ENCODE measurements at places on chromosomes 3 and 15.
A peak's percentile ranks its signal among the peaks of the same experiment; 100 is the strongest.

DNA sequence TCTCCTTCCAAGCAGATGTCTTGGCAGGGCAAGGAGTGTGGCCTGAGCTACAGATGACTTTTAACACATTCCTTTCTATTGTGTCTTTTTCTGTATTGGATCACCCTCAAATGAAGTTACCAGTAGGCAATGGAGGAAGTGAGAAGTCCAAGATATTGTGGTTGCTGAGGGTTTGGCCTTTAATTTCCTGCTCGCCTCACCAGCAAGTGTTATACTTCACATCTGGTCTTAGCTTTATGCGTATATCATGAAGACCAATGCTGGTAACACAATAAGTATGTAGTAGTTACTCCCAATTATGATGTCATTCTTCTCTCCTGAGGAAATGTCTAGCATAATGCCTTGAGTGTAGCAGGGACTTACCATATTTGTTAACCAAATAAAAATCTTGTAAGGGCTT, 179.9 kb downstream of the ZIC1 start:
- DNase-seq: no peak

GRCh38 chr15:58214591-58215340, 76.6 kb downstream of the AQP9 start:
- DNase-seq: no peak

DNA sequence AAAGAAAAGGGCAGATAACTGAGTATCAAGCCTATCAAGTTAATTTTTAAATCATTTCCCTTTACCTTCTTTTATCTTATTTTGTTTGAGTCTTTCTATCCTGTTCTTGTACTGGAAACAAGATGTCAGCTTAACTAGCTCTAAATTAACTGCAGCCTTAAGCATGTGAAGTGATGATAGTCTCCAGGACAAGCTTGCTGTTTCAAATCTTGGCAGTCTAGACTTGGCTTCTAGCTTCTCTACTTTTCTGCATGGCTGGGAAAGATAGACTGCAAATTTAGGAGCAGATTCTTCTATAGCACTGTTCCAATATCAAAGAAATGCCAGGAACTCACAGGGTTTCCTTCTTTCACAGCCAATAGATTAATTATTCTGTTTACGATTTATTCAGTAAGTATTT, 1034.4 kb downstream of the TUSC7 start:
- no peak for DNase-seq

DNA sequence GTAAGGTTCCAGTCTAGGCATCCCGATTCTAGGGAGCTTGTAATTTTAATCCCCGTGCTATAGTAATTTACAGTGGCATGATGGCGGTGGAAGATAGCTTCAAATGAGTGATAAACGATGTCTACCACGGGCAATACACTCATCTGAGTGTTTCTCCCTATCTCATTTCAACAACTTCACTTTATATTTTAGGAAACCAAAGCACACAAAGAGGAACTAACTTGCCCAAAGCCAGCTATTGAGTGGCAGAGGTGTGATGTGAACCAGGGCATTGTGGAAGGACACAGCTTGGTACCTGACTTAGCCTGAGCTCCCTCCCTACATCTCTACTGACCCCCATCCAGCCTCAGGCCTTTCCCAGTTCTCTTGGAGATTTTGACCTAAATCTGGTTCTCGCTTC, 16.9 kb upstream of the FILIP1L start:
- no peak for DNase-seq

- DNase-seq: no peak
Observed at GRCh38 chr15:100601617-100602063, 344 bp downstream of the LINS1 start.

DNA sequence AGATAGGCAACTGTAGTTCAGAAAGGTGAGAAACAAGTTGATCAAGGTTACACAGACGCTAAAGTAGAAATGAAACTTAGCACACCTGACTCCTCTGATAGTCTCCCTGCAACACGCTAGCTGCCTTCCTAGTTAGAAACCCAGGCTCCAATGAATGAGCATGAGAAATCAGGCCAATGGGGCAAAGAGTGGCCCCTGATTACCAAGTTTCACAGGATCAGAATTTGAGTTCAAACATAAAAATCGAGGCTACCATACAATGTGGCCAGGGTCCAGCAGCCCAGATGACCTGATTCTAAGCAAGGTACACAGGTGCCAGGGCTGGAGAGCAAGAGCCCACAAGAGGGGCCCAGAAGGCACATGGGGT, 7.7 kb downstream of the PLD1 start:
- DNase-seq: no peak

DNA sequence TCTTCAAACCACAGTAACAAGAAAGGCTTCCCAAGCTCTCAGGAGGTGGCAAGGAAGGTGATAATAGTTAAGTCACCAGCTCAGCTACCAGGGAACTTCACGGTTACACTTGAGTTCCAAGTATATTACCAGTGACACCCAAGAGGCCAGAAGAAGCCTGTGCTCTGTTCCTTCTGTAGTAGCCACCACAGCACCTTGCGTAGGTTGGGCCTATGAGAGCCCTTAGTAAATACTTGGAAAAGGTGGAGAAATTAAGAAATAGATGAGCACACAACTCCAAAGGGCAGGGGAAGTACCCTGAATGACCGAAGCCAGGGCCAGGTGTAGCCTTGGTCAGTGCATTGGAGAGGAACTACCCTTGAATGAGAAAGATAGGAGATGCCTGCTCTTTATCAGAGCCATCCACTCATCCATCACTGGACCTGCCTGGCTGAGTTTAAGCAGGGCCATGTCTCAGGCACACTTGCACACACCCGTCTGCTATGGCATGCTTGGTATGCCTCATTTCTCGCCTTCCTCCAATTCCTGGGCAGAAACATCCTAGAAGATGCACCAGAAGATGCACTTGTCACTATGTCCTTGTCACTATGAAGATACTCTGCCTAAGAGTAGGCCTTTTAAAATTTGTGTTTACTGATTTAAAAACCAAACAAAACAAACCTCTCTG, 32.6 kb upstream of the NDUFB4 start:
- no peak for DNase-seq

- peak; percentile 73 for DNase-seq
Observed at GRCh38 chr3:187714404-187714979, 12.1 kb upstream of the RTP2 start.

DNA sequence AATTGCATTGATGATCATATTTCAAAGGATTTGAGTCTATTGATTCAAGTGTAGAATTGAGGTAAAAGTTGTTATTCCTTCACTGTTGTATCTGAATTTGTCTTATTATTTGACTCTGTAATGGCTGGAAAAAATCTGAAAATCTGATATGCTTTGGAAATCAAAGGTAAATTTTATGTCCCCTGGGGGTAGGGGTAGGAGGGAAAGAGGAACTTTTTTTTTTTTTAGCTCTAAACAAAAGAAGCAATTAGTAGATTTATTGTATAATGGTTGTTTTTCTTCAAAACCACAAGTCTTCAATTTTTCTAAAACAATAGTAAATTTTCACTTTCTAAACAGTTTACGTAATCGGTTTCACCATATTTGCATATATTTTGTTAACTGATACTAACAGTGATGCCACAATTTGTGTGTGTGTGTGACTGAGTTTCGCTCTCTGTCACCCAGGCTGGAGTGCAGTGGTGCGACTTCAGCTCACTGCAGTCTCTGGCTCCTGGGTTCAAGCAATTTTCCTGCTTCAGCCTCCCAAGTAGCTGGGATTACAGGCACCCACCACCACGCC, 91.7 kb upstream of the GOLGA6L4 start:
- DNase-seq: no peak

GRCh38 chr3:154536751-154537150, 106.8 kb upstream of the GPR149 start:
- no peak for DNase-seq

DNA sequence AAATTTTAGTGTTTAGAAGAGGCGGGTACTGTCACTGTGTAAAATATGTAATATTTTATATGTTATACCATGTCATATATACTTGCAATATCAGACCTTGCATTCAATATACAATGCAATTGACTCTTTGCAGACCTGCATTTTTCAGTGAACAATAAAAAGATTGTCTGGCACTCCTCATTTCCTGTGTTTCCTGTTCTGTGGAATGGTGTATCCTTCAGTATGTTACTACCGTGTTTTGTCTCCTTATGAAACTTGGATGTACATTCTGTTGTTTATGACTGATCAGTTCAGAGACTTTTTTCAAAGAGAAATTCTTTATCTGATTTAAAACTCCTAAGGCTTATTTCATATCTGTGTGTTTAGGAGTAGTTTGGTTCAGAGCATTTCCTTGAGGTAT, 31.5 kb downstream of the APH1B start:
- DNase-seq: no peak

DNA sequence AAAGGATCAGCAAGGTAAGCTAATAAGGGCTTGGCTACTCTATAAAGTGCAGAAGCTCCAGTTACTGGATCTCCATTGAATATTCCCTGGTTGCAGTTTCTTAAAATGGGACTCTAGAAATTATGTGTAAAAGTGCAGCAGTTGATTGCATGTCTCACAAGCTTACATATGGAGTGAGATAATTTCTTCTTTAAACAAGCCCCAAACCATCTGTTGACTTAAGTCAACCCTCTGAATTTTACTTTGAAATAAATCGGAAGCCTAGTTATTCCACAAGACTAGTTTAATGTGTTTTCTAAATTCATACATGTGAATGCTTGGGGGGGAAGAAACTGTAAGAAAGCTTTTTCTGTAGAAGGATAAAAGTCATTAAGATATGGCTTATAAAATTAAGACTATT, 664.2 kb downstream of the NLGN1 start:
- DNase-seq: no peak

DNA sequence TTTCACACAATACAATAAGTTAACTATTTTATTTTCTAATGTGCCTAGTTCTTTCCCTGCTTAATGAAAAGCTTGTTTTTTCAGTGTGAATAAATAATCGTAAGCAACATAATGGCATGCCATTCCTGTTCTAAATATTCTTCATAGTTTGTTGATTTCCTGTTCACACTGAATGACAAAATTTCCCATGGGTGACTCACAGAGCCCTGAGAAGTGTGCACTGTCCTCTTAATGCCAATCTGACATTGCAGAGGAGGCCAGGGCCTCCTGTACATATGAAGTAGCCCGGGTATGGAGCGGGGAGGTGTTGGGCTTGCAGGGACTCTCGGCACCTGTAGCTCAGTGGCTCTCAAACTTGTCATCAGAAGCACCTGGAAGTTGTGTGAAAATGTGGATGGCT, 24.3 kb downstream of the CCR3 start:
- no peak for DNase-seq

All from D341Med (cell line).